ENCODE measurements at places on chromosomes 5 and 9. TPM values are rescaled to one million over a fixed set of nuclear protein-coding genes. Genes with fewer than 3 reads are reported as not detected.

GRCh38 chr5:21680641-21681040 is 1172.5 kb downstream of the CDH12 start:
- DNase-seq, result no peak

DNA sequence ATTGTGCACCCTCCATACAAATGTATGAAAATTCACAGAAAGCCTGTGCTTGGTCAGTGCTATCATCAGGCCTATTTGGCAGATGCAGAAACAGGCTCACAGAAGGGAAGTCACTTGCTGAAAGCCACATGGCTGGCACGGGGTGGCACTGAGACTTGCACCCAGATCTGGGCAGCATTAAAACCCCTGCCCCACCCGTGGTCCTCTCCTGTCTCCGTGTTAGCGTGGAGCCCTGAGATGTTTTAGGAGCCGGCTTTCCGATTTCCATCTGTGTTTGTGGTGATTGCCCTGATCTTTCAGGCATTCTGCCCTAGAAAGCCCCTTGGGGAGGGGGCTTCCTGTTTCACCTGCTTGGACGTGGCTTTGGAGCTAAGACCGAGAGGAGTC is 102.2 kb upstream of the IER5L start:
- DNase-seq, result peak; percentile 90

GRCh38 chr5:72179816-72180440 is 72.7 kb downstream of the MAP1B start:
- no peak for DNase-seq

- DNase-seq, result no peak
These were observed 145.6 kb downstream of the NFIB start for GRCh38 chr9:14168381-14168780.

- no peak for DNase-seq
These were observed 31.5 kb downstream of the GAPVD1 start for GRCh38 chr9:125293134-125293533.

DNA sequence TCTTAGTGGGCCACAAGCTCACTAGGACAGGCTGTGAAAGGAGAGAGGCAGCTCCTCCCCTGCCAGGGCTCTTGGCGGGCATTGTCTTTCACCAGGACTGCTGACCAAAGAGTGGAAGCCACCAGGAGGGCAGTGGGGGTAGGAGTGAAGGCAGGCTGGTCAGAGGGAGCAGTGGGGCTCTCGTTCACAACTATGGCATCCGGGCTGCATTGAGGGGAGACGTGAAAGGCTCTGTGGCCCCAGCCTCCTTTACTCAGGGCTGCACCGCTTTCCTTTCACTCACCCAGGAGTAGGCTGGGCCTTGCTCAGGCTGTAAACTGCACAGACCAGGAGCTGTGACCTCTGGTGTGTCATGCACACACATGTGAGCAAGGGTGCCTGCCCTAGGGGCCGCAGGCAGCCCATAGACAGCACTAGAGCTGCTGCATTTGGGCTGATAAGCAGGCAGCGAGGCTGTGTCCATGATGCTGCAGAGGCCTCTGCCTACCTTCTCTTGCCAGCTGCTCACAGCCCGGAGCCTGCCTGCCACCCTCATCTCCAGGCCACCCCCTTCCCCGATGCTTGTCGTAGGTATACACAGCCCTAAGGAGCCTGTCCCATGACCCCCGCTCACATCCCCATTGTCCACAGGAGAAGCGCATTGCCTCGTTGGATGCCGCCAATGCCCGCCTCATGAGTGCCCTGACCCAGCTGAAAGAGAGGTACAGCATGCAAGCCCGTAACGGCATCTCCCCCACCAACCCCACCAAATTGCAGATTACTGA is 130.4 kb downstream of the DAB2IP start:
- DNase-seq, result no peak

Gene DPH7
- 32.9 TPM for total RNA-seq
